Memory B cell (primary cell): ENCODE measurements at places on chromosomes 6 and 20.

DNA sequence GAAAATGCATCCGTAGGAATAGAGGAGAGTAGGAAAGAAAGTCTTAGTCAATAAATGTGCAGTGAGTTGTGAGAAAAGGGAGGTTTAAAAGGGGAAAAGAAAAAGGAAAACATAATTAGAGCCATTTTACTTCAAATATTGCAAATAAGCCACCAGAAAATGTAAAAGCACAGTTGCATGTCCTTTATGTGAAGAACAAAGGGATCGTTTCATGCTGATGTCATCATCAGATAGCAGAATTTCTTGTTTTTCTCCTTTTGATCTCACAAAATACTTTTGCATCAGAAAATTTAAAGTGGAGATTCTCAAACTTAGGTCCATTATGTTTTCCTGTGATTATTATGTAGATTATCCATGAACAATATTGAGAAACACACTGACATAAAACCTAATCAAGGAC, 166.7 kb downstream of the HAO1 start:
- DNase-seq: no peak
- no peaks in the 10 kb centered on the region for H3K4me1 ChIP-seq
- no peak overlapping the region for H3K27ac ChIP-seq
- no peak overlapping the region for H3K4me3 ChIP-seq
- H3K27me3 ChIP-seq: no peaks in the 10 kb centered on the region

DNA sequence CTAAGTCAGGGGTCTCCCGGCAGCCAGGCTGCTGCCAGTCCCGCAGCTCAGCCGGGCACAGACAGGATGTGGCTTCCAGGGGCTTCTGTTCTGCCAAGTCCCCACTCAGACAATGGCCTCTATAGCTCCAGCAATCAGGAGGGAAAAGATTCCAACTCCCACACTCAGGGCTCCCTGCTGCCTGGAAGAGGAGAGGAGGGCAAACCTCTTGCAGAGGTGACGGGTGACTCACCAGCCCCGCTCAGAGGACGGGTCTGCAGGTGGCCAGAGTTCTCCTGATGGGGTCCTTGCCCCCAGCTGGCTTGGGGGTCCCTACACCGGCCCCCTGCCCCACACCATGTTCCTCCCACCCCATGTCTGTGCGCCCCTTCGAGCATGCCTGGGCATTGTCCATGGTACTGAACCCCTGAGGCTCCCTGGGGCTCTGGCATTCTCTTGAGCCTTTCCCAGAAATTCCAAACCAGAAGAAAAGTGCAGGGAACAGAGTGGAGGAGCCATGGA, 32.6 kb downstream of the NTSR1 start:
- H3K27ac ChIP-seq: no peak overlapping the region
- H3K4me3 ChIP-seq: no peak overlapping the region
- peaks cover 4% of the 10 kb centered on the region for H3K27me3 ChIP-seq
- H3K4me1 ChIP-seq: peaks cover 23% of the 10 kb centered on the region
- DNase-seq: no peak
- H3K36me3 ChIP-seq: peaks cover 4% of the 10 kb centered on the region

DNA sequence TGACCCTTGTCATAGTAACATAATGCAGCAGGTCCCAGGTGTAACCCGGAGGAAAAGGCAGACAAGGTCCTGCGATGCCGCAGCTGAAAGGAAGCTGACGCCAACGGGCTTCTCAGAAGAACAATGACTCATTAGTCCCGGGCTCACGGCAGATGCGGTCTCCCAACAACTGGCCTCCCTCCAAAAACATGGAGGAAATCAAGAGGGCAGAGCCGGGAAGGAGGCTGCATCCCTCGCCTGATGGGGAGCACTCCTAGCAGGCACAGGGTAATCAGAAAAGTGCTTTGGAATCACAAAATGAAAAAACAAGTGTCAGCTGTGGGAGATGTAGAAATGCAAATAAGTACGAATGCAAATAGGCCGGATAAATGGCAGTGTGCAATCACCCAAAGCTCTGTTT, 165.2 kb upstream of the AGPAT4 start:
- H3K27me3 ChIP-seq: peaks cover 1% of the 10 kb centered on the region
- H3K36me3 ChIP-seq: no peaks in the 10 kb centered on the region
- DNase-seq: no peak
- no peaks in the 10 kb centered on the region for H3K4me1 ChIP-seq

GRCh38 chr20:59737816-59738215, 133.5 kb downstream of the PHACTR3 start:
- H3K27ac ChIP-seq: no peak overlapping the region
- peaks cover 2% of the 10 kb centered on the region for H3K4me1 ChIP-seq
- peaks cover 11% of the 10 kb centered on the region for H3K27me3 ChIP-seq
- no peak for DNase-seq
- no peaks in the 10 kb centered on the region for H3K36me3 ChIP-seq
- H3K4me3 ChIP-seq: no peak overlapping the region

GRCh38 chr6:112153926-112154607, 66.7 kb downstream of the FAM229B start:
- H3K36me3 ChIP-seq: no peaks in the 10 kb centered on the region
- peaks cover 2% of the 10 kb centered on the region for H3K27me3 ChIP-seq
- peaks cover 6% of the 10 kb centered on the region for H3K4me1 ChIP-seq
- no peak overlapping the region for H3K4me3 ChIP-seq

DNA sequence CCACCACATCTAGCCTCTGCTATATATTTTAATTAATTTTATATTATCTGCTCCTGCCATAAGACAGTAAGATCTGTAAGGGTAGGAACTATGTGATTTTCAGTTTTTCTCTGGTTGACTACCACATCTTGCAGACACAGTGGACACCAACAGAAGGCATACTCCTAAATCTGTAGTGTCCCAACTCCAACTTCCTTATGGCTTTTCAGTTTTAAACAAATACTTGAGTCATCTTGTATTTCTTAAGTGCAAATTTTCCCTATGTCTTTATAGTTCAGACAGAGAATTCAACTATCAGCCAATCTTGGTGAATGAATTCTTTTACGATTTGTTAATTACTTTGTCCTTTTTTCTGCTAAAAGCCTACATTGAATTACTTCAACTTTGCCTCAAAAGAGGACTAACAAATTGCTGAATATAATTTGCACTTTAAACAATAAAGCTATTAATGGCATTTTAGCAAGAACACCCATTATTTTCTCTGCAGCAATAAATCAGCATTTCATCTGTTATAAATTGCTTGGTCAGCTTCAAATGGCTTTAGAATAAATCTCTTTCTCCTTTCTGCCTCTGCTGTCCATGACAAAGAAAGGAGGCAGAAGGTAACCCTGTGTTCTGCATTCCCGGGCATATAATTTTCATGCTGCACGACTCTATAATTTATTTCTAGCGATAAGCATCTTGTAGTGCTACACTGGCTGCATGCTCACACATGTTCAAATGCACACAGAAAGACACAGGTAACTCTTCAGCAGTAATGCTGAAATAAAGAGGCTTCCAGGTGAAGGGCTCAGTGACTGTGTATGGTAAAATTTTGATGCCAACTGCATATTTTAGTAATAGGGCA, 144.8 kb downstream of the BACH2 start:
- no peak for DNase-seq
- peaks cover 14% of the 10 kb centered on the region for H3K36me3 ChIP-seq
- peaks cover 40% of the 10 kb centered on the region for H3K4me1 ChIP-seq
- no peak overlapping the region for H3K27ac ChIP-seq
- H3K27me3 ChIP-seq: no peaks in the 10 kb centered on the region
